ENCODE measurements at places on chromosomes 2 and 18.

DNA sequence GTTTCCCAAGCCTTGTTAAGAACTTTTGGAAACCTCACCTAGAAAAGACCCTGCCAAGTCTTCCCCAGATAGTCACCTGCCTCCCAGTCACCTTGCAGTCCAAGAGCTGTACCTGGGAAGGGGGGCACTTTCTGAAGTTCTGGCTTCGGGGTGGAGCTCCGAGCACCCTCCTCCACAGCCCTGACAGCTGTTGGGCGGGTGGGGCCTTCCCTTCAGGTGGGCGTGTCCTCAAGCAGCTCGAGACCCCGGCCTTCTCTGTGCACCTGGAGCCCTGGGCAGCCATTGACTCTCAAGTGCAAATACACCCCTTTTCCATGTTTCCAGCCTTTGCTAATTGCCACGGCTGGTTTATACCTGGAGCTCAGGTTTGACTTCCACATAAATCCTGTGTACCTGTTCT lies 37.0 kb upstream of the IGFBP5 start:
- no peak for DNase-seq
- no peak overlapping the region for H3K4me3 ChIP-seq
- H3K36me3 ChIP-seq: no peaks in the 10 kb centered on the region
- H3K27ac ChIP-seq: no peak overlapping the region

DNA sequence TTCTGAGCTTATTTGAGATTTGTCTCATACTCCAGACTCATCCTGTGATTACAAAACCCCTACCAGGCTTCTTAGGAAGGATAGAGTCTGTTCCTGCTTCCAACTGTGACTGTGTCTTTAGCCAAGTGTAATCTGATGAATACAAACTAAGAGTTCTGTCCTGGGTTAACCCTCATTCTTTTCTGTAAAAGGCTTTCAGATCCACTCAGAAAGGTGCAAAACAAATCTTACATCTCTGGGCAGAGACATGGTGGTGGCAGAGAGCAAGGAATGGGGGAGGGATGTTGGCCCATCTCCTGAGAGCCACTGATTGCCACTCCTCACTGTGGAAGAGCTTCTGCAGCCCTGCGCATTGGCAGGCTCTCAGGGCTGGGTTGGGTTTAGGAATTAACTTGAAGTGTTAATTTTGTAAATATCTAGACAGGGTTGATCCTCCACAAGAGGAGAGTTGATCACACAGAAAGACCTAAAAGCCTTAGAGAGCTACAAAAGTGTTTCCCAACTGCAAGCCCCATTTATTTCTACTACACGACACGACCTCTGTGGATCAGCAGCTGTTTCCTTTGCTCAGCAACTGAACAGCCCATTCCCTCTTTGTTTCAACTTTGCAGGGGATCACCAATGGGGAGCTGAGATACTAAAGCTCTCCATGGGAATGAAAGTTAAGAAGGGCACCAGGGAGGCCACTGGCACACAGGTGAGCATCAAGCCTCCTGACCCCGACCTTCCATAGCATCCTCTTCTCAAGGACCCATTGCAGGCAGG lies 23.7 kb upstream of the SPTBN1 start:
- DNase-seq: no peak
- no peaks in the 10 kb centered on the region for H3K36me3 ChIP-seq
- no peak overlapping the region for H3K4me3 ChIP-seq
- no peak overlapping the region for H3K27ac ChIP-seq
- H3K27me3 ChIP-seq: no peaks in the 10 kb centered on the region

DNA sequence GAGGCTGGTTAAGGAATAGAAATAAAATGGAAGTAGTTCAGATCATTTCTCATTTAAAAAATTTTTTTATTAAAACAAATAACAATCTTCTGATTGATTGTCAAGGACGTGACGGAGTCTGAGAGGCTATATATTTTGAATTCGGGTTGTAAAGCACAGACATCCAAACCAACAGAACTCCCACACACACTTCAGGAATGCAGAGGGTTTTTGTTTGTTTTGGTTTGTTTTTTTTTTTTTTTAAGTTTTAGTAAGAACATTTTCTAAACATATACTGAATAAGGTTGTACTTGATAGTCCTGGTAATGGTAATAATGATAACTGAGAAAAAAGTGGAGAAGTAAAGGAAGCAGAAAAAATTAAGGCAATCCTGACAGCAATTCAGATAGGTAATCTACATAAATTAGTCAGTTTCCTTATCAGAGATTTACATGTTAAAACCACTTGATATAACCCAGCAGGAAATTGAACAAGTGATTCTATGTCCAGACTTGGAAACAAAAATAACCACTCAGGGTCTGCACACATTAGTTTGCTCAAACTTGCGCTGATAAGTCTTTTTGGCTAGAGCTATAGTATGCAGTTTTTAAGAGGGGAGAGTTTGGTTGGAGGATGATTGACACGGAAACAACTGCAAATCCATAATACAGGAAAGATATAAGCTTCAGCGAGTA lies 51.5 kb upstream of the CTAGE1 start:
- DNase-seq: no peak
- no peak overlapping the region for H3K4me3 ChIP-seq
- H3K4me1 ChIP-seq: no peaks in the 10 kb centered on the region
- H3K27ac ChIP-seq: no peak overlapping the region
- no peaks in the 10 kb centered on the region for H3K27me3 ChIP-seq

DNA sequence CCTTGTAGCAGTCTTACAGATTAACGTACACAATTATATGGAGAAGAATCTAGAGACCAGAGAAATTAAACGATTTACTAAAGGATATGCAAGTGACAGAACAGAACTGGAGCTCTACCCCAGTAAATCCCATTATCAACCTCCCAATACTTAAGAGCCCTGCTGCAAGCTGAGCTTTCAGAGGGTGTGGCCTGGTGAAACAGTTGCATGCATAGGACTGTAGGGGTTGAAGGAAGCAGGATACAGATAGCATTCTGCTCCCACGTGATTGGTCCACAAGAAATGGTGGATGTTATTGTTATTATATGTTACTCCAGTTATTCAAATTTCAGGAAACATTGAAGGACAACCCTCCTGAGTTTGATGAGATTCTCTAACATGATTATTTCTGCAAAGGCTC lies 210.8 kb upstream of the THUMPD2 start:
- no peak for DNase-seq
- H3K36me3 ChIP-seq: no peaks in the 10 kb centered on the region
- H3K27me3 ChIP-seq: no peaks in the 10 kb centered on the region

GRCh38 chr2:20291106-20291564 lies 59.5 kb downstream of the PUM2 start:
- H3K36me3 ChIP-seq: no peaks in the 10 kb centered on the region
- no peaks in the 10 kb centered on the region for H3K27me3 ChIP-seq

DNA sequence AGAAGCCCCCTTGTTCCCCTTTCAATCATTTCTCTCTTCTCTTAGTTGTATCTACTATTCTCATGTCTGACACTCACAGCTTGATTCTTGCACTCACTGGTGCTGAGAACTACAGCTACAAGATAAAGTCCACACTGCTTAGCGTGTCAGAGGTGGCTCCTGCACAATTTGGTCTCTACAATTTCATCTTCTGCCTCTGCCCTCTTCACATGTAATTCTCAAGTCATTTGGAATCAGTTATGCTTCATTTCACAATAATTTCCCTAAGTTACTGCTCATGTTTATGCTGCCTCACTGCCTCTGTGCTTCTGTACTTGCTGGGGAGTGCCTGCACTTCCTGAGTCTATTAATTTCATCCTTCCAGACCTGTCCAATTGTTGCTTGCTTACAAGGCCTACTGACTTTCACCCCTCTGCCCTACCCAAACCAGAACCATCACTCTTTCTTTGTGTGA lies 11.6 kb upstream of the NAB1 start:
- no peak overlapping the region for H3K4me3 ChIP-seq
- peak overlapping the region; percentile 78 for H3K27ac ChIP-seq
- no peaks in the 10 kb centered on the region for H3K27me3 ChIP-seq
- no peaks in the 10 kb centered on the region for H3K4me1 ChIP-seq
- no peak for DNase-seq
- H3K36me3 ChIP-seq: no peaks in the 10 kb centered on the region

Measured in breast epithelium (tissue), 4 donors.